ENCODE measurements at places on chromosomes 4 and X. TPM values are rescaled to one million over a fixed set of nuclear protein-coding genes. Genes with fewer than 3 reads are reported as not detected.

GRCh38 chr4:137106287-137106686 lies 426.0 kb downstream of the PCDH18 start:
- no peak overlapping the region for H3K4me3 ChIP-seq
- H3K4me1 ChIP-seq = peaks cover 2% of the 10 kb centered on the region
- H3K27ac ChIP-seq = no peak overlapping the region
- H3K36me3 ChIP-seq = no peaks in the 10 kb centered on the region
- no peak for DNase-seq

- H3K27me3 ChIP-seq = no peaks in the 10 kb centered on the region
- H3K4me3 ChIP-seq = no peak overlapping the region
- DNase-seq = no peak
- peaks cover 16% of the 10 kb centered on the region for H3K36me3 ChIP-seq
These were observed 67.5 kb upstream of the DDX60 start for GRCh38 chr4:168386002-168386401.

JADE3 gene
- 14.0 TPM for total RNA-seq

DNA sequence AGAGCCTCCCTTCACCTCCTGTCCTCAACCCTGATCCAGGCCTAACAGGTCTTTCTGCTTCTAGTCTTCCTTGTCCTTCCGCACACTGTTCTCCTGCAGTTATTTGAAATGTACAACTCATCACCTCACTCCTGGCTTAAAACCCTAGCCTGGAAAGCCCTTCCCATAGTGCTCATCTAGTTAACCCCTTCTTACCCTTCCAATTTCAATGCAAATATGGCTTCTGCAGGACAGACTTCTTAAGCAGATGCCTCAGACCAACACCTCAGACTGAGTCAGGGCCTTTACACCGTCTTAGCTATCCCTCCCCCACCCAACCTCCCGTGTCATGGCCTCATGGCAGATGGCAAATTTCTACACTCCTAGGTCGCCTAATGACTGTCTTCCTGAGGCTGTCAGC lies 130.4 kb downstream of the BCOR start:
- H3K4me3 ChIP-seq = no peak overlapping the region
- no peaks in the 10 kb centered on the region for H3K36me3 ChIP-seq
- no peaks in the 10 kb centered on the region for H3K27me3 ChIP-seq
- no peak overlapping the region for H3K27ac ChIP-seq
- H3K4me1 ChIP-seq = peaks cover 4% of the 10 kb centered on the region
- no peak for DNase-seq

ACTRT1 gene
- not detected for total RNA-seq

DNA sequence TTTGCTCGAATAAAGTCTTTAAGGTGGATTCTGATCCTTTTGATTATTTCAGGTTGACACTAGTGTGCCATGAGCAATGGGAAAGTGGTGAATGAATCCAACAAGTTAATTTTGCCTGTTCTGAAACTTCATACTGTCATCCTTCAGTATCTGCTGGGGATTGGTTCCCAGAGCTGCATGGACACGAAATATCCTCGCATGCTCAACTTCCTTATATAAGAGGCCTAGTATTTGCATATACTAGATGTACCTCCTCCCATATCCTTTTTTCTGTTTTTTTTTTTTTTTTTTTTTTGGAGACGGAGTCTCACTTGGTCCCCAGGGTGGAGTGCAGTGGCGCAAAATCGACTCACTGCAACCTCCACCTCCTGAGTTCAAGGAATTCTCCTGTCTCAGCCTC lies 23.0 kb upstream of the PDS5A start:
- DNase-seq = no peak
- no peaks in the 10 kb centered on the region for H3K27me3 ChIP-seq
- peaks cover 6% of the 10 kb centered on the region for H3K4me1 ChIP-seq
- no peak overlapping the region for H3K27ac ChIP-seq

ANTXR2 gene
- 35.3 TPM for total RNA-seq

HSFX4 gene
- not detected for total RNA-seq

DNA sequence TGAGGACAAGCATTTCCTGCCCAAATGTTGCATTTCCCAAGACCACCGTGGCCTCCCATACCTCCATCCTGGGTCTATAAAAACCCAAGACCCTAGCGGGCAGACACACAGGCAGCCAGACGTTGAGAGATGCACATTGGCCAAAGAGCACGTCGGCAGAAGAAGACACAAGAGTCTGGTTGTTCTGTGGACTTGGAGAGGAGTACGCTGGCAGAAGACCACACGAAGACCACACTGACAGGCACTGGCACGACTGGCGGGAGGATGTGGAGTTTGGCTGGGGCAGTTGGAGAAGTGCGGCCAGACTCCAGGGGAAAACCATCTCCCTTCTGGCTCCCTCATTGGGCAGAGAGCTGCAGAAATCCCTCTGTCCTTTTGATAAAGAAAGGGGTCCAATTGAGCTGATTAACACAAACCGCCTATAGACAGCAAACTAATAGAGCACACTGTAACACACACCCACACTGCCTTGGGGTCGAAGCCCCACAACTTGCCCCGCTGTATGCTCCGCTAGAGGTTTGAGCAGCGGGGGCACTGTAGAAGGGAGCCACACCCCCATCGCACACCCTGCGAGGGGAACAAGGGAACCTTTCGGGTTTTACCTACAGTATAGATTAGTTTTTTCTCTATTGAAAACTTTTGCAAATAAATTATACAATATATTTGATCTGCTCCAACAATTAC lies 376.7 kb upstream of the KLHL4 start:
- H3K36me3 ChIP-seq = no peaks in the 10 kb centered on the region
- H3K4me1 ChIP-seq = no peaks in the 10 kb centered on the region
- no peak overlapping the region for H3K27ac ChIP-seq
- DNase-seq = no peak
- no peaks in the 10 kb centered on the region for H3K27me3 ChIP-seq

- H3K36me3 ChIP-seq = no peaks in the 10 kb centered on the region
- no peak overlapping the region for H3K4me3 ChIP-seq
- H3K27ac ChIP-seq = peak overlapping the region; percentile 44
- H3K4me1 ChIP-seq = peaks cover 17% of the 10 kb centered on the region
- no peak for DNase-seq
These were observed 13.9 kb upstream of the GABRB1 start for GRCh38 chr4:47017494-47017893.
